ENCODE measurements at places on chromosomes 16 and 17.
A peak's percentile ranks its signal among the peaks of the same experiment; 100 is the strongest.

GRCh38 chr16:88534638-88535190 is 35.5 kb upstream of the ZC3H18 start:
- DNase-seq = no peak

DNA sequence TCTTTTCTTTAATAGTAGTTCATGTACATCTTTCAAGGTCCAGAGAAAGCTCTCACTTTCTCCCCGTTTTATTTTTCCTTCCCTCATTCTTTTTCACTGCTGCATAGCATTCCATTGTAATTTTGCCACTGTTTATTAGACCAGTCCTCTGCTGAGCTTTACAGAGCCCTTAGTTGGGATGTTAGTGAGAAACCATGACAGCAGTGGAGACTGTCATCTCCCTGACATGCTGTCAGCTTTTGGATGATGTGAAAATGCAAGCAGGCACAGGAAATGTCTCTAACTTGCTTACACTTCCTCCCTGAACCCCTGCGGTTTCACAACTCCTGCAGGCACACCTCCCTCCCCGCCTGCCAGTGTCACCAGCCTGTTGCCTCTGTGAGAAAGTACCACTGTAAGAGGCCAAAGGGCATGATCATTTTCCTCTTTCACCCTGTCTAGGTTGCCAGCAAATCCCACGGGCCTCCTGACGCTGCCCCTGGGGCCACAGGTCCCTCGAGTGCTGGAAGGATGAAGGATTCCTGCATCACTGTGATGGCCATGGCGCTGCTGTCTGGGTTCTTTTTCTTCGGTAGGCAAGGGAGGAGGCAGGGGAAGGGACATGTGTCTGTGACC is at the start of gene ITGAL:
ITGAL (plus strand) TSS at position 415 of the 615 bp plus-strand sequence; CDS start at position 511, 96 bp downstream.
- peak; percentile 80 for DNase-seq

GRCh38 chr17:76822184-76822778 is 45.9 kb upstream of the MGAT5B start:
- no peak for DNase-seq

DNA sequence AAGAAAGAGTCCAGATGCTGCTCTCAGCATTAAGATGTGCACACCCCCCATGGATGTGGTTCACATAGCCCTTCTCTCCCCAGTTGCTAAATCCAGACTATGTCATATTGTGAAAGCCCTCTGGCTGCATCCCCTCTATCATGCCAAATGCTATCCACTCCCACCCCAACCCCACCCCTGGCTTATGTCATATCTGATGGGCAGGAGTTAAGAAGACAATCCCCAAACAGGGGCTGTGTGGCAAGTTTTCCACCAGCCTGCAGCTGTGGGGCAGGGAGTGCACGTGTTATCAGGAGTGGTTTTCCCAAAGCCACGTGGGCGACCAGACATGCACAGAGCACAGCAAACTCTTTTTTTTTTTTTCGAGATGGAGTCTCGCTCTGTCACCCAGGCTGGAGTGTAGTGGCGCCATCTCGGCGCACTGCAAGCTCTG is 10.0 kb downstream of the FAM117A start:
- DNase-seq = no peak

GRCh38 chr17:49957350-49957749 is 11.6 kb upstream of the DLX4 start:
- DNase-seq = no peak

DNA sequence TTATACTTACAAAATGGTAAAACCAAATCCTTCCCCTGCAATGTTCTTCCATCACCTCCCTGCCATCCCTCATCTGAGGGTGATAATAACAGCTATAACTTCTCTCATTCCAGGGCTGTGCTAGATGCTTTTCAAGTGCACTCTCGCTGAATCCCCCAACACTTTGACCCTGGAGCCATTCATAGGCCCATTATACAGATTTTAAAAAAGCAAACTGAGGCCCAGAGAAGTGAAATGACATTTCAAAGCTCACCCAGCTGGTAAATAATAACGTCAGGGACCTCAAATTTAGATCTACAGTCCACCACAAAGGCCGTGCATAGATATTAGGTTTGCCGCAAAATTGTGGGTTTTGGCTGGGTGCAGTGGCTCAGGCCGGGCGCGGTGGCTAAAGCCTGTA is 378.8 kb downstream of the SLC39A11 start:
- DNase-seq = no peak

DNA sequence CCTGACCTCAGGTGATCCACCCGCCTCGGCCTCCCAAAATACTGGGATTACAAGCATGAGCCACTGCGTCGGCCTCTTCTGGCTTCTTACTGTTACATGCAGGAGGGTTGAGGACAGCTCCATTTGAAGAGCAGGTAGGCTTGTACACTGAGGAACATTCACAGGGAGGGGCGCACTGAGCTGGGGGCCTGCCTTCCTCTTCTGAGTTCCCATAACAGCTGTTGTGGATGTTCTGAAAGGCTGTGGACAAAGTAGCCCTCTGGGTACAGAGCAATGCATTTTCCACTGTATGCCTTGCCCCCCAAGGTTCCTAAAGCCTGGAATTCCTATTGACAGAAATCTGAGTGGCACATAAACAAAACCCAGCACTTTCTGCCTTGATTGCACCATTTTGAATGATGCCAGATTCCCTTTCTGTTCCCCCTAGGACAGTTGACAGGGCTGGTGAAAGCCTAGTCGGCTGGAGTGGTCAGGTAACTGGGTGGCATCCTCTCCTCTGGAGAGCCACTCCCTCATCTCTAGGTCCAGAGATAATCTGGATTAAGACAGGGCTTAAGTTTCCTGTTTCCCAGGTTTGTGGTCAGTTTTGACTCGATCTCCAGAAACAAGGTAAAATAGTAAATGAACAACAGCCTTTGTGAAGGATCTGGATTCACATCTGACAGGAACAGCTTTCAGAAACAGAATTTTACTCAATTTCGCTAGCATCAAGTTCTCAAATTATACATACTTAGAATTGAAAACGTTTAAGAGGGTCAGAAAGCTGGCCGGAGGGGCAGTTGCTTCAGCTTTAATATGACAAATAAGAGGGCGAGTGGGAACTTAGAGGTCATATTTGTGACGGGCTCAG is 1.3 kb upstream of the CDK5R1 start:
- no peak for DNase-seq

DNA sequence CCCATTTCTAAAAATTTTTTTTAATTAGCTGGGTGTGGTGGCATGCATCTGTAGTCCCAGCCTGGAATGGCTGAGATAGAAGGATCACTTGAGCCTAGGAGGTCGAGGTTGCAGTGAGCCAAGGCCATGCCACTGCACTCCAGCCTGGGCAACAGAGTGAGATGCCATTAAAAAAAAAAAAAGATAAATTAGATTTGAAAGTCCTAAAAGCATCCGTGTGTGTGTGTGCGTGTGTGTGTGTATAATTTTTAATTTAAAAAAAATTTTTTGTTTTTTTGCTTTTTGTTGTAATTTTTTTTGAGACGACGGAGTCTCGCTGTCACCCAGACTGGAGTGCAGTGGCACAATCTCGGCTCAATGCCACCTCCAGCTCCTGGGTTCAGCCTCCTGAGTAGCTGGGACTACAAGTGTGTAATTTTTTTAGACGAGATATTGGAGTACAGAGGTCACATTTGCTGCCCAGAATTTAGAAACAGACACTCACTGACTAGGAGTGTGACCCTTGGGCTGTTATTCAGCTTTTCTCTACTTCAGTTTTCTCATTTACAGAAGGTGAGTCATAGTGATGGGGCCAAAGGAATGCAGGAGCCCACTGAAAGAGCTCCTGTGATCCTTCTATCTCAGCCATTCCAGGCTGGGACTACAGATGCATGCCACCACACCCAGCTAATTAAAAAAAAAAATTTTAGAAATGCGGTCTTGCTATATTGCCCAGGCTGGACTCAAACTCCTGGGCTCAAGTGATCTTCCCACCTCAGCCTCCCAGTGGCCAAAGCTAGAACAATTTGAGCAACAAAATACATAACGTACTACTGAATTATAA is 25.5 kb upstream of the TBX4 start:
- no peak for DNase-seq

DNA sequence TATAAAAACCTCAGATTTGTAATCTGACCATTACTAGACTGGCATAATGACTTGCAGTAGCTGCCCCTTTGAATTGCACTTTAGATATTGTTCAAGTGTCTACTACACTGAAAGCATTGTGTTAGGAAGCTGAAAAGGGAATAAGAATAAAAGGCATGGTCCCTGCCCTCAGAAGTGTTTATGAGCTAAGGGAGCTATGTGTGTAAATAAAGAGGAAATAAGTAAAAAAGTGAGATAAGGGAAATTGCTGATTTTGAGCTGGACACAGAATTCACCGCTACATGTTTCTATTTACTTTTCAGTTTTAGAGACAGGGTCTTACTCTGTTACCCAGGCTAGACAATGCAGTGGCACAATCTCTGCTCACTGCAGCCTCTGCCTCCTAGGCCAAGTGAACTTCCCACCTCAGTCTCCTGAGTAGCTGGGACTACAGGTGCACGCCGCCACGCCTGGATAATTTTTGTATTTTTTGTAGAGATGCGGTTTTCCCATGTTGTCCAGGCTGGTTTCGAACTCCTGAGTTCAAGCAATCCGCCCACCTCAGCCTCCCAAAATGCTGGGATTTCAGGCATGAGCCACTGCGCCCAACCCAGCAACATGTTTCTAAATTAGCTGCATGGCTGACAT is 57.0 kb downstream of the GRB2 start:
- DNase-seq = no peak

- no peak for DNase-seq
Observed at GRCh38 chr17:46208997-46209396, 15.8 kb upstream of the KANSL1 start.

DNA sequence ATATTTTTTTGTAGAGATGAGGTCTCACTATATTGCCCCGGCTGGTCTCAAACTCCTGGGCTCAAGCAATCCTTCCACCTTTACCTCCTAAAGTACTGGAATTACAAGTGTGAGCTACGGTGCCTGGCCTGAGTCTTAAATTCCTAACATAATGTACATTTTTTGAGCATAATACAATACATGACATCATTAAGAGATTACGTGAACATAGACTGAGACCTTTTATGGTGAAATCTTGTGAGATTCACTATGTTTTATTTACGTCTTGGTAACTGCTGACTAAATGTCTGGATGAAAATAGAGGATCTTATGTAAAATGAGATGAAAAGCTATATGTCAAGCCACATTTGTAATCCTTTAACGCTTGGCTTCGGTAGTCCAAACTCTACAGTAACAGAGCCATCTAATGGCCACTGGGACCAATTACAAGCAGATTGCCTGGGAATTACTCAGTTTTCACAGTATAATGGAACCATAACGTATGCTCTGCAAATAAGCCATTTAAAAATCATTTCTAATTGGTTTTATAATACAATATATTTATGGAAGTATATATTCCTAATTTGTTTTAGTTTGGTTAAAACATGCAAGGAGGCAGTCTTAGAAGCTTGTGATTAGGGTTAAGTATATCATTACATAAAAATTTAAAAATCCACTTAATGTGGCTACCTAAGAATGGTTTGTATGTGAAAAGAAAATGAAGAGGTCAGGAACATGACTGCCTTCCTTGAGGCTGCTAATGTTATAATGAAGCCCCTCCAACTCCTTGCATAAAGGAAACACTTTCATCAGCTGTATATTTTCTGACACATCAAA is 8.1 kb upstream of the EFCAB13 start:
- DNase-seq = no peak

- DNase-seq = no peak
Observed at GRCh38 chr17:28993645-28994426, 12.0 kb downstream of the SEZ6 start.

GRCh38 chr17:29138184-29138955 is 41.8 kb downstream of the MYO18A start:
- DNase-seq = no peak

DNA sequence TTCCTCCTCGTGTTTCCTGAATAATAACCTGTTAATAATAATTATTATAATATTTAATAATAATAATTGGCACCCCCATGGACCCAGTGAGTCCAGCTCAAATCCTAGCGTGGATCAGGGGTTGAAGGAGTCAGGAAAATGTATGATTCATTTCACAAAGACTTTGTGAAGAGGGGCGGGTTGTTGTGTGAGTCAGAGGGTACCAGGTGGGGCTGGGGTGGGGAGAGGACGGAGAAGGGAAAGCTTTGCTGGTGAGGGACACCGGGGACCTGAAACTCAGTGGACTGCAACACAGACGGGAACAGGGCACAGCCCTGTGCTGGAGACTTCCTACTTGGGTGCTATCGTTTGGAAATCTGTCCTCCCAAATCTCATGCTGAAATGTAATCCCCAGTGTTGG is 3.1 kb upstream of the ADORA2B start:
- no peak for DNase-seq

- DNase-seq = no peak
Observed at GRCh38 chr16:64982581-64982980, 139.3 kb downstream of the CDH11 start.

DNA sequence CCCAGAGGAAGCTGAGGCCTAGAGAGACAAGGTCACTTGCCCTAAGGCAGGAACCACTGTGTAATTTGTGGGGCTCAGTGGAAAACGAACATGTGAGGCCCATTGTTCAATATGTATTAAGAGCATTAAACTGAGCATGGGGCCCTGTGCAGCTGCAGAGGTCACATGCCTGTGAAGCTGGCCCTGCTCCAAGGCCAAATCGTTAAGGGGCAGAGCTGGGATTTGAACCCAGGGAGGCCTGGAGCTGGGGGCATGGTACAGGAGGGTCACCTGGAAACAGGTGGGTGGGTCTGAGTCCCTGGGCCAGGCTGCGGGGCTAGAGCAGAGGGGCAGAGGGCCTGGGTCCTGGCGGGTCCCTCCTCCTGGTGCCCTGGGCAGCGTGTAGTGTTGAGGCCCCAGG is 19.7 kb downstream of the C16orf74 start:
- no peak for DNase-seq

DNA sequence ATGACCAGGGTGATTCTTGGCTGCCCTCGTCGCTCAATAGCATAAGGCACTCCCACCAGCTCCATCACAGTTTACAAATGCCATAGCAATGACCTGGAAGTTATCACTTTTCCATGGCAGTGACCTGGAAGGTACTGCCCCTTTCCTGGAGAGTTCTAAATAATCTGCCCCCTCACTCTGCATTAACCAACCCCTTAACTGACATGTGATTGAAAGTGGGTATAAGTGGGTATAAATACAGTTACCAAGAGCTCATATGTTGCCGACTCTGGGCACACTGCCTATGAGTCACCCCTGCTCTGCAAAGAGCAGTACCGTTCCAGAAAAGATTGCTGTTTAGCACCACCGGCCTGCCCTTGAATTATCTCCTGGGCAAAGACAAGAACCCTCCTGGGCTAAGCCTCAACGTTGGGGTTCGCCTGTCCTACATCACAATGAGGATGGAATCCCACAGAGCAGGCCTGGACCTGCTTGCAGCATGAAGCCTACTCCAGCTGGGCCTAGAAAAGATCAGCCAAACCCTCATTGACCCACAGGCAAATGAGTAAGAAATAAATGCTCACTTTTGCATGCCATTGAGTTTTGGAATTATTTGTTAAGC is 95.2 kb upstream of the SEC14L1 start:
- no peak for DNase-seq

DNA sequence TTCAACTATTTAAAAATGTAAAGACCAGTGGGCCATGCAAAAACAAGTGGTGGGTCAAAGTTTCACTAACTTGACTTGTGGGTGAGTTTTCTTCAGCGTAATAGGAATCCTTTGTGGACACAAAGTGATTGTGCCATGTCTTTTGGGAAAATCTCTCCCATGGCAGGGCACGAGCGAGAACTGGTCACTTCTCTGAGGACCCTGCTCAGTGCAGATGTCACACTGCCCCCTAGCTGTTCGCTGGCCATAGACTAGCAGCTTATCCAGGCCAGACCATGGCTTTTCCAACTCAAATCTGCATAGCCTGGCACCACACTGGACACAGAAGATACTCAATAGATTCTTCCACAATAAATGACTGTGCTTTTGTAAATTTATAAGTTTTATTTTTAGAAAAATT is 306.0 kb upstream of the CCL2 start:
- DNase-seq = no peak

All from stimulated activated CD8-positive, alpha-beta memory T cell treated with anti-CD3 and anti-CD28 coated beads, Interleukin-4, amount 100 ng/mL, for 4 hours (primary cell).